ENCODE measurements at places on chromosomes 7 and 10.

DNA sequence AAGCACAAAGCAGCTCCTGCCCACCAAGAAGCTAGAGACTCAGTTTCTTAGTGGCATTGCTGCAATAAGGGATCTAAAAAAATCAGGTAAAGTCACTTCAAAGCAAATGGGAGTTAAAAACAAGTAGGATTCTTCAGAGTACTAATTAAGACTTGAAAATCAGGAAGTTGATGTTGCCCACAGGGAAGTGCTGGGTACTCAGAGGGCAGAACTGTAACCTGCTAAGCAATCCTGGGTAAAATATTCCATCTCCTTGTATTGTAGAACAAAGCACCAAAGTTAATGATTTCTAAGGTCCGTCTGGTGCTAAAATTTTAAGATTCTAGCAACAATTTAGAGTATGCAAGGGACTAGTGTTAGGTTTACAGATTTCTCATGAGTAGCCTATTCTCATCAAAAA is 8.3 kb downstream of the PEX1 start:
- no peak for DNase-seq

- DNase-seq = no peak
Observed at GRCh38 chr7:98231493-98232262, 20.4 kb downstream of the TECPR1 start.

DNA sequence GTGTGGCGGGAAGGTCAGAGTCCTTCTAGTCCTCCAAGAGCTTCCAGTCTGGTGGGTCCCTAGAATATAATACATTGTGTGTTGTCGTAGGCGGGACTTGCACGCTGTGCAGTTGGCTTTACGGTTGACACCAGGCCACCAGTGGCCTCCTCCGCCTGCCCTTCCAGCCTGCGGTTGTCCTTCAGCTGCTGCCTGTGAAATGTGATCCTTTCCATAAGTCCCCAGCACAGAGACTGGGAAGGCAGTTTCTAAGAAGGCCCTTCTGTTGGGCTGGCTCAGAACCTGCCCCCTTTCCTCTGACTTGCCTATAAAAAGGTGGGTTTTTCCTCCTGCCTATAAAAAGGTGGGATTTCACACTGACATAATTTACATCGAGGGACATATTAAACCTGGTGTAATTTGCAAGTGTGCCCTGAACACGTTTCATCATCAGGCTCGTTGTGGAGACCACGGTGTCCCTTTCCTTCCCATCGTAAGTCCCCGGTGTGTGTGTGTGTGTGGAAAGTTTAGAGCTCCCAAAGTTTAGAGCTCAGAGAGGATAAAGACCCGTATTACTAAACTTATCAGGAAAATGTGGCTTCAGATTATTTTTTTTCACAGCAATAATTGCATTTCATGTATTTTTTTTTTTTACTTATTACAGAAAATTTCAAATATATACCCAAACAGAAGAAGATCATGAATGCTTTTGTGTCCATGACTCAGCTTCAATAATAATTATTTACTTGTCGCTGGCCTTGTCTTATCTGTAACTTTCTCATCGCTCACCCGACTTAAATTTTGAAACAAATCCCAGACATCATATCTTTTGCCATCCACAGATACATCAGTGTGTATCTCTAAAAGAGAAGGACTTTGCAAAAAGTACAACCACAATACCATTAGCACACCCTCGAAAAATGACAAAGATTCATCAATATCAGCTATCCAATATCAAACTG is 45.1 kb downstream of the CUX1 start:
- peak; percentile 87 for DNase-seq

GRCh38 chr10:18658271-18659124 is 733 bp upstream of the ARL5B start:
- peak; percentile 68 for DNase-seq

DNA sequence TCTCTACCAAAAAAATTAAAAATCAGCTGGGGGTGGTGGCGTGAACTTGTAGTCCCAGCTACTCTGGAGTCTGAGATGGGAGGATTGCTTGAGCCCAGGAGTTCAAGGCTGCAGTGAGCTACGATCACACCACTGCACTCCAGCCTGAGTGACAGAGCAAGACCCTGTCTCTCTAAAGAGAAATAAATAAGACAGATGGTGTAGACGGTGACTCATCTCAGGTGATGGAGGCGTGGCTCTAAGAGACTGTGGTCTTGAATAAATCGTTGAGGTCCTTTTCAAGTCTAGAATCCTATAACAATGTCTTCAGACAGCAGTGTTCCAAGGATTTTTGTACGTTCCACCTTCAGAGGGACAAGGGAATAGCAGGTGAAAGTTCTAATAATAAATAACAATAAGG is 53.8 kb upstream of the PFKFB3 start:
- DNase-seq = no peak

- DNase-seq = no peak
Observed at GRCh38 chr10:21077681-21078080, 180.6 kb upstream of the NEBL start.

DNA sequence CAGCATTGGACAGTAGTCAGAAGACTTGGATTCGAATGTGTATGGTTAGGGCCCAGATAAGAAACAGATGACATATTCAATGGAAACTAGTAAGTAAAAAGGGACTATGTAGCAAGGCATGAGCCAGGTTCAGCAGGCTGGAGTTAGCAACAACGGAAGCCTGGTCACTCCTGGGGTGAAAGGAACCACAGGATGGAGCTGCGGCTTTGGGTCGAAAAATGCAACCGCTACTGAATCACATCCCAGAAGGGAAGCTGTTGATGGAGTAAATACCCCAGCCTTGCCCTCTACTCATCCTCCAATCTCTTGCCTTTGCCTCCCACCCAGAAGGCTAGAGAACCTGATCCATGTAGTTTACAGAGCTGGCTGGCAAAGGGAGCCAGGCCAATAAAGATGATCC is 37.5 kb upstream of the EGR2 start:
- no peak for DNase-seq

DNA sequence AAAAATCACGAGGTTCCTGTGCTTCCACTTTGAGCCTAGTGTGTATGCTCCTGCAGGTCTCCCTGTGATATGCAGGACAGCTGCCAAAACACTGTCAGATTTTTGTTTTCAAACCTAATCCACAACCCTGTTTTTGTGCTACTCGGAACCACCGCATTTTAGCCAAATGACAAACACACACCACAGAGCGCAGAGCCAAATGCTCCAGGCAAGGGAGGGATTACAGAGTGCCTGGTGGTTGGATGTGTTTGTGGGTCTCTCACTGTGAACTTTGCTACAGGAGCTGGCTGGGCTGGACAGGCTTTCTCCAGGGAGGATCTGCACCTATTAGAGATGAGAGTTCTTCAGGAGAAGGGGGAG is 5.7 kb upstream of the RBM28 start:
- peak; percentile 66 for DNase-seq

GRCh38 chr10:116810895-116811294 is 38.4 kb upstream of the ENO4 start:
- DNase-seq = no peak

- no peak for DNase-seq
Observed at GRCh38 chr7:92485267-92485892, 7.6 kb upstream of the ERVW-1 start.

- peak; percentile 48 for DNase-seq
Observed at GRCh38 chr7:27185854-27186667, 1.0 kb upstream of the HOXA11 start.

DNA sequence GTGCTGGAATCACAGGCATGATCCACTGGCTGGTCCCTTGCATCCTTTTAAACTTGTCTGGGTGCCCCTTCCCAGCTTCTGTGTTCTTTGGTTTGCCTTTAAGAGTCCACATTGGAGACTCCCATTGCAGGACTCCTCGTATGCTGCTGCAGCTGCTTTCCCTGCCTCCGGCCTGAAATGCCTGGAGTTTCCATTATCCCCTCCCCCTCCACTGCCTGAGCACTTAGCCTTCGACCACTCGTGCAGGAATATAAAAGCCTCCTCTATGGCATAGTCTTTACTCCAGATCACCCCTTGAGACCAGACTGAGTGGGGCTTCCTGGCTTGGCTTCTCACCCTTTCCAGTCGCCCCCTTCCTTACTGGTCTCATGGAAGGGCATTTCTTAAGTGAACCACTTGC is 80.2 kb downstream of the RHOBTB1 start:
- peak; percentile 54 for DNase-seq

- peak; percentile 71 for DNase-seq
Observed at GRCh38 chr7:112938863-112939573, 147.6 kb downstream of the GPR85 start.

GRCh38 chr10:28075424-28075823 is 76.5 kb upstream of the ODAD2 start:
- DNase-seq = no peak

DNA sequence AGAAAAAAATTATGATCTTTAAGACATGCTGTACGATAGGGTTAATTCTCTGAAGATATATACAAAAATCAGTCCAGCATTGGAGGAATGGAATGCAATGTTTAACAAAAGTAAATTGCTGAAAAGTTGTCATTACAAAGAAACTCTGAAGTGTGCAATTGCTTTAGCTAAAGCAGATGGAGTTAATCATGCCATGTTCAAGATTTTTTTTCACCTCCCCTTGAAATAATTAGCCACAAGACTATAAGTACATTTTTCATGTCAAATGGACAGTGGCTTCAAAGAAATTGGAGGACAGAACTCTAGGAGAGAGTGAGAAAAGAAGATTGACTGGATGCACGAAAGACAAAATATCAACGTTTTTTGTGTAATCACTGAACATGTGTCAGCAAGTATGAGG is 63.1 kb upstream of the MEOX2 start:
- DNase-seq = no peak

GRCh38 chr7:108301387-108301786 is 154.8 kb downstream of the NRCAM start:
- no peak for DNase-seq

DNA sequence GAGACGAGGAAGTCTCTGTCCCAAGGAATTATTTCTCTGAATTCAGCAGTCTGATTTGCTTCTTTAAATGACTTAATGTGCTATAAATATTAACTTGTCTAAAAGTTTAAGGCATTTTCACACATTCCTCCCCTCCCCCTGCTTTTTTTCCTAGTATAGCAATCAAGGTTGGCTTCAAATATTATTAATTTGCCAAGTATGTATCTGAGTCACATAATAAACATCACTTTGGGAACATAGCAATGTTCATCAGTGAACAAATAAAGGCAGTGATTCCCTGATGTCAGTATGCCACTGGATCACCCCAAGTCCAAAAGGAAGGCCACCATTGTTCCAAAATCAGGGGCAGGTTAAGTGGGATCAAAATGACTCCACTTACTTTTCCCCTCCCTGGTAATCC is 40.5 kb downstream of the PDE6C start:
- DNase-seq = no peak

DNA sequence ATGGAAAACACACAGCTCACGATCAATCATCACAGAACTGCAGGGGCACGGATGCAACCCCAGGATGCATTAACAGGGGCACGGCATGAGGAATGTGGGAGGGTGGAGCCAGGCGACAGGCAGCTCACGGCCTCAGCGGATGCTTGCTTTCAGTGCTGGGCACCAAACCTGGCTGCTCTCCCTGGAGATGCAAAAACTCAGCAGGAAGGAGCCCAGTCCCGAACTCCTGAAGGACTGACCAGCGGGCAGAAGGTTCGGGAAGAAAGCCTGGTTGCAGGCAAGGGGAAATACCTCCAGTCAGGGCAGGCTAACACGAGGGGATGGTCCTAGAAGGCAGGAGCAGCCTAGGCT is 66.8 kb downstream of the CHST15 start:
- DNase-seq = no peak

- DNase-seq = no peak
Observed at GRCh38 chr7:121486590-121486989, 90.5 kb upstream of the FAM3C start.

DNA sequence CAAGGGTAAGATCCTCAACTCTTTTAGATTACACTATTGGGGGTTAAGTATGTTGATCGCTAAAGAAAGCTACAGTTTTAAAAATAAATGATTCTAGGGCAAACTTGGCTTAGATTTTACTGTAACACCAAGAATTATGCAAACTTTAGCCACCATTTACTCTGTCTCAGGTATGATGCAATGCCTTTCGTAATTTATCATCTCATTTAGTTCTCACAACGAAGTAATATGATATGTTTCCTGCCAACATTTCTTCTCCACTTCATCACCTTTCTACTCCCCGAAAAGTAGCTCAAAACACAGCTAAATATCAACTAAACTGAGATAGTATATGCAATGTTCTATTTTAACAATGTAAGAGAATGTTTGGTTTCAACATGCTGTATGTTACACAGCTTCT is 21.1 kb downstream of the FAM133B start:
- DNase-seq = no peak

- no peak for DNase-seq
Observed at GRCh38 chr7:77265666-77266065, 66.0 kb upstream of the FGL2 start.

DNA sequence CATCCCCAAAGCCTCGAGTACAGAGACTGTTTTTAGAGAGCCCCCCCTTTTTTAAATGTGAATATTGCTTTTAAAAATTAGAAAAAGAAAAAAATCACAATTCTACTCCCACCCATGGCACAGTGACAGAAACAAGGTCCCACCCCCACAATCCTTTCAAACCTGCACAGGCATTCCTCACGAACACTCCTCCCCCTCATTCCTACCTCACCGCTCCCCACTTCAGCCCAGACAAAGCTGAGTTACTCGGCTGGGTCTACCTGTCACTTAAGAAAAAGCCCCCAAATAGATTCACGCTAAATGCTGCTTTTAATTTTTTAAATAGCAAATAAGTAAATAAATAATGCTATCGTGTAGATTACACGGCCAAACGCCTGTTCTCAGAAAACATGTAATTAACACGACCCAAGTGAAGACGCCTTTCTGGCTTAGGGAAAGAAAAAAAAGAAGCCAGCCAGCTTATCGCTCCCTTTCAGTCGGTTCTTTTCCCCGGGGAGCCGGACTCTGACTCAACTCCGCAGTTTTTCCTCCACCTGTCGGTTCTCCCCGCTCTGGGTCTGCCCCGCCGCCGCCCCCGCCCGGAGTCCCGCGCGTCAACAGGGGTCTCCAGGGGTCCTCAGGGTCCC is 739 bp downstream of the MPP7 start:
- peak; percentile 58 for DNase-seq

DNA sequence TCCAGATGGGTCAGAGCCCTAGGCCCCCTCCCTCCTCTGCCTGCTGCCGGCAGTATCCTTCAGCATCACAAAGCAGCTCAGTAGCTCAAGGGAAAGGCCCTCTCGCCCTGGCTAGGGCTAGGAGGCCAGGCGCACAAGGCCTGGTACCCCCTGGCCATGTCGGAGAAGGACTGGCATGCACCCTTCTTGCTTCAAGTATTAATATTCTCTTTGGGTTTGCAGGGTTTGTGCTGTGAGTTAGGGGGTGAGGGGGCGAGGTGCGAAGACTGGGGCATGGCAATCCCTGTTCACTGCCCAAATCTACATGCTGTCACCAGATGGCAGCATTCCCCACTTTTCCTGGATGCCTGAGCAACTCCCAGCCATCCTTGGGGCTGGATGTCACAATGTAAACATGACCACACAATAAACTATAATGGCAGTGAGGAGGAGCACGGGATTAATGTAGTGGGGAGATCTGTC is 105.2 kb downstream of the NEURL1 start:
- DNase-seq = peak; percentile 85

Measured in muscle of leg (tissue), 16 donors.